ENCODE measurements at places on chromosomes 1 and 21.

DNA sequence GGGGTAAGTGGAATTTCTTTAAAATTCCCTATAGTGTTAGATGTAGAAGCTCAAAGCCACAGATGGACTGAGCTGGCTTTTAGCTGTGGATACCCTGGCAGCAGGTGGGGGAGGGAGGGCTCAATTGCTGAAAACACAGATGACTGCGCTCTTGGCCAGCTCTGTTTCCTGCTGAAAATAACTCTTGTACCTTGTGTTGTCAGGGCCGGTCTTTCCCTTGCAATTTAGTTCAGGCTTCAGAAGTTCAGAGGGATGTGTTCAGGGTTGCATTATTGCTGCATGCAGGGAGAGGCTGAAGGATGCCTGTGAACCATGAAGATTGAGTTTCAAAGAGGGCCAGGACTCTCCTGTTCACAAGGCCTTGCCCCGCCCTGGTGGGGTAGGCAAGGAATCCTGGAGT, 58.1 kb upstream of the GCLM start:
- DNase-seq = no peak

DNA sequence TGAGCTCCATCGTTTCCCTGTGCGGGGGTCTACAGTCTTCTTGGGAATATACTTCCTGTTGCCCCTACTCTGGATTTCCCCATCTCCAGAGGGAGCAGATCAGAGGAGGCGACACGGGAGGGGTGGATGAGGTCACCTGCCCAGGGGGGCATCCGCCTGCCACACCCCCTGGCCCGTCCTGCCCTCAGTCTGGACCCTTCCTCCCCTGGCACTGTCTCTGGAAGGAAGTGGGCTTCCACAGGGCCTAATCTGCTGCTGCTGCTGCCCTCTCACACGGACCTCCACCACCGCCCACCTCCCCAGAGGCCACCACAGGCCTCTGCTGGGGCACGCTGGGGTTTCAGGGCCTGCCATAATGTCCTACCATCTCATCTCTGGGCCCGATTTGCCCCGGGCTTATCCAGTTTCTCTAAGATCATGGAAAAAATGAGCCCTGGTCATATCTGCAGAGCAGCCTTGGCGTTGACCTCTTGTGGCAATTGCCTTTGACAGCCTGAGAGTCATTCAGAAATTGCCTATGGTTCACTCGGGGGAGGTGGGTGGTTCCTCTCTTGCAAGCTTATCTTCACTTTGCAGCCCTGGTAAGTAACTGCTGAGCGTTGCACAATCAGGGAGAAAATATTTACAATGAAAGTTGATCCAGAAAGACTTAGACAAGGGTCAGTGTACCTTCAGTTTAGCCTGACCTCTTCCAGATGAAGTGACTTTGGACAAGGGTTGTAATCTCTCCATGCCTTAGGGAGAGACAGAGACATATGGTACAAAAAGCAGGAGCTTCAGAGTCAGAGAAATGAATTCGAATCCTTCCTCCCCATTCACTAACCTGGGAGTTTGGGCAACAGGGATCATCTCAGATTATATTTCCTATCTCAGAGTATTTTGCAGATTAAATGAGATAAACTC, 252.4 kb downstream of the TOMM20 start:
- no peak for DNase-seq

DNA sequence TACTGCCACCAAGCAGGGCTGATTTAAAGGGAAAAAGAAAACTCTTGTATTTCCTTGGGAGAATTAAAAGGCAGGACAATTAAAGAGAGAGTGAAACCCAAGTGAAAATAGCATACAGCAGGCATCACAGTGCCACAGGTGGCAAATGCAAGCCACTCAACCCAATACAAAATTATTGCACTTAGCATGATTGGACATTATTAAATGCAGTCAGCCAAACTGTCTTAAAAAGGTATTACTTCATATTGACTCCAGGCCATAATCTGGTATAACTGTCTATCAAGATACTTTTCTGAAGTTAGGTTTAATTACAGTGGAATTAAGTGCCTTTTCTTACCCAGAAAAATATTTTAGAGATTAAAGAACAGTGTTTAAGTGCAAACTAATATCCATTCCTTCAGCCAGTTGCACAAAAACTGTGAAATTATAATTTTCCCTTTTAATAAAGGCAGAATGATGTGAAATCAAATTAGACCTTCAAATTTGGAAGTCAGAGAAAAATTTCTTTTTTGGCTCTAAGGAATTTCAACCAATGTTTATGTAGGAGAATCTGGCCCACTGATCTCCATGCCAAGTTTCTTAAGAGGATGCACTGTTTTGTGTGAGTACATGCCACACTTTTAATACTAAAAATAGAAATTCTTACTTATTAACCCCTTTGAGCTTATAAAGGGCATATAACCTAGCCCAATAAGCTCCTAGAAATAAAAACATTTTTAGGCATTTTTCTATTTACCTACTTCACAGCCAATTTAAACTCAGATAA, 15.2 kb downstream of the SLC30A10 start:
- no peak for DNase-seq

DNA sequence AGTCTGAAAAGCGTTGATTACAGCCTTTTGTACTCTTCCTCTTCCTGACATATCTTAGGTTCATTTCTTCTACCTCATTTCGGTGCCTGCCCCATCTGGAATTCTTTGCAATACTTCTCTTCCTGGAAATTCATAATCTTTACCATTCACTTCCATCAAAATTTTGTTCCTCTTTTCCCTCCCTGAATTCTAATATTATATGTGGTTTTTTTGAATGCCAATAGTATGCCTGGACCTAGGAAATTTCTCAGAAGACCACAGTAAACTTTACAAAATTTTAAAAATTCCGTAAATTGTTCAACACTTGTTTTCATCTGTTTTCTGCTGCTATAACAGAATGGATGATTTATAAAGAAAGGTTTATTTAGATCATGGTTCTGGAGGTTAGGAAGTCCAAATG, 76.8 kb downstream of the MAP3K7CL start:
- DNase-seq = no peak

GRCh38 chr1:156929596-156930238, 9.3 kb downstream of the LRRC71 start:
- DNase-seq = no peak

- no peak for DNase-seq
Observed at GRCh38 chr1:167132301-167133010, 38.6 kb downstream of the STYXL2 start.

GRCh38 chr1:170666541-170667254, 2.8 kb downstream of the PRRX1 start:
- no peak for DNase-seq

DNA sequence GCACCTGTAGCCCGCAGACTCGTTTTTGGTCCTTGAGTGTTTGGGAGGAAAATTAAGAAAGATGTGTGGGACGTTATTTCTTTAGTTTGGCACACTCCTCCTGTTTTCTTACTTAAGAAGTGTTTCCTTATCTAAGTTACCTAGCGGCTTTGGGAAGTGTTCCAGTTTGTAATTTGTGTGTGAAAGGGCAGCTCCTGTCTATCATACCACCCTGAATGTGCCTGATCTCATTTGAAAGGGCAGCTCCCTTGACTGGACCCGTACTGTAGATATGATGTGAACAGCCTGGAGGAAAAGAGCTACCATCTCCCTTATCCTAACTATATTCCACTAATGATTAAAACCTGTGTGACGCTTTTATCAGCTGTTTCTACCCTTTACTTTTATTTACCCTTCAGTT, 314.3 kb downstream of the CHRM3 start:
- DNase-seq = no peak

DNA sequence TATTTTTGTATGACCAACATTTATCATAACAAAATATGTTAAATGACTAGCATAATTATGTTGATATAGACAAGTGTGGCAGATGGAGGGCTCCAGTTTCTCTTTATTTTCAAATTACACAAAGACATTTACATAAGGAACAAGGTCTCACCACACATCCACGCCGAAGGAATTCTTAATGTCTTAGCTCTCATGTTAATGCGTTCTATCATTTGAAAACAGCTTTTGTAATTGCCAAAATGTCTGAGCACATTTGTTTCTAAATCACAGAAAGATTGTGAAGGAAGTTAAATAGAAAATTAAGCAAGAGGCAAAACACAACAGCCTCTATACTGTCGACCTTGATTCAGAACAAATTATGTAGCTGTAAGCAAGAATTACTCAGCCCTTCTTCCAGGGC, 223.0 kb upstream of the NR5A2 start:
- no peak for DNase-seq

- no peak for DNase-seq
Observed at GRCh38 chr1:242673652-242674051, 149.2 kb upstream of the PLD5 start.

DNA sequence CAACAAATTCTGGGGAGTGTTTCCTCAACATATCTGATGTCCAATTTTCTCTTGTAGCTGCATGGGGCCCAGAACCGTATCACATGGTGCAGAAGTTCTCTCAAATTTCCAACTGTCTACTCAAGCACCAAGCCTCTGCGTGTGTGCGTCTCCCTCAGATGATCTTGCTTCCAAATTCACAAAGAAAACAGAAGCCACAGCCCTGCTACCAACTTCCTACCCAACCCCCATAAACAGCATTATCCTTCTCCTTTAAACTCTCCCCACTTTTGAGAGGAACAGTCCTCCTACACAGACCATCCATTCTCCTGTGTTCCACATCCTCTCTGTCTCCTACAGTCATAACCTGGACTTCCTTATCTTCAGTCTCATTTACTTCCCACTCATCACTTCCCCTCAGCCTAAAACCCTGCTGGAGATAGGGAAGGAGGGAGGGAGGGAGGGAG, 354.1 kb downstream of the SMYD3 start:
- DNase-seq = no peak

DNA sequence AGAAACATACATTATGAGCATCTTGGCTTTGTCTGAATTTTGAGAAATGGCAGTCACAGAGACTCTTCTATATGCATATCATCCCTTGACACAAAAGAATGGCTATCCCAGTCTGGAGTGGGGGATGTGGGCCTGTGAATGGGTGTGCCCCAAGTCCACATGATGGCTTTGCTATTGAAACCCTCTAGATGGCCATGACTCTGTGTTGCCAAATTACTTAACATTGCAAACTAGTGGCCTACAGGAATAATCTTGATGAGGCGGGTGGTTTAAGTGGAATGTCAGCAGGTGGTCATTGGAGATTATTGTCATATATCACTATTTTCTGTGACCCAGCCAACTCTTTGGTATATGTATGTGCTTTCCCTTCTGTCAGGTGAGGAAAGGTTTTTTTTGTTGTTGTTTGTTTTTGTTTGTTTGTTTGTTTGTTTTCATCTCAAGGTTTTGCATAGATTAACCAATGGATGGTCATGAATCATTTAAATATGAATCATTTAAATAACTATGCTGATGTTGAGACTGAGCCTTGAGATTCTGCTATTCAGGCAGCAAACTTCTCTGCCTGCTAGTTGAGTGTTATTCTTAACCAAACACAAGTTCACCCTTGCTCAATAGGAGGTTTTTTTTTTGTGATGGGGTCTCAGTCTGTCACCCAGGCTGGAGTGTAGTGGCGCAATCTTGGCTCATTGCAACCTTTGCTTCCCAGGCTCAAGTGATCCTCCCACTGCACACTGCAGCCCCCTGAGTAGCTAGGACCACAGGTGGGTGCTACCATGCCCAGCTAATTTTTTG, 103.0 kb downstream of the NOS1AP start:
- no peak for DNase-seq

DNA sequence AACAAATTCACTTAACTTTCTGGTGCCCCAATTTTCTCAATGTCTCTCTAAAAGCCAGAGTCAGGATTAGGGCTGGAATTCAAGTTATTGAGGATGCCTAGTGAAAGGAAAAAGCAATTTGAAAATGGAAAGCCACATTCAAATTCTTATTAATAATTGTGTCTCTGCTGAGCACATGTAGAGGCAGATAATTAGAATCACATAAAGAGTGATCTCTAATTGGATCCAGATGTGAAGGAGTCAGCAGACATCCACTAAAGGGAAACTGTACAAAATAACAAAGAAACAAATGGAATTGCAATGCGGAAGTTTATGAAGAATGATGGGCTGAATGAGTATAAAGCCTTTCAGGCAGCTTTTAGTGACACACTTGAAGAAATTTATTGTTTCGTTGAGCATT, 482.6 kb downstream of the TTLL7 start:
- DNase-seq = peak; percentile 89

- no peak for DNase-seq
Observed at GRCh38 chr21:32666258-32666657, 54.1 kb upstream of the CFAP298 start.

- no peak for DNase-seq
Observed at GRCh38 chr1:202279806-202280205, 61.9 kb downstream of the UBE2T start.

DNA sequence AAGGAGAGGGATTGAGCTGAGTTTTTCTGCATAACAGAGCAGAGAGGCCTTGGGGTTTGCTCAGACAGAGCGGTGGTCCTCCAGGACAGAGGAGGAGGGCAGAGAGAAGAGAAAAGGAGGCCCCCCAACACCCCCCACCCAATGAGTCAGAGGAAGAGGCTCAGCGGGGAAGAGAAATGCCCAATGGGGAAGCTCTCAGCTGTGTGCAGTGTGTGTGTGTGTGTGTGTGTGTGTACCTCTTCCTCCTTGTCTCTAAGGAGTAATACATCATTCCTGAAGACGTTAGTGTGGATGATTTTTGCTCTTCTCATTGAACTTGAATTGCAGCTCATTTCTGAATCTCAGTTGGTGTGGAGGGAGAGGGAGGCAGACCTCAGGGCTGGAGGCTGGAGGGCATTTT, 8.7 kb downstream of the TMPRSS3 start:
- DNase-seq = no peak

DNA sequence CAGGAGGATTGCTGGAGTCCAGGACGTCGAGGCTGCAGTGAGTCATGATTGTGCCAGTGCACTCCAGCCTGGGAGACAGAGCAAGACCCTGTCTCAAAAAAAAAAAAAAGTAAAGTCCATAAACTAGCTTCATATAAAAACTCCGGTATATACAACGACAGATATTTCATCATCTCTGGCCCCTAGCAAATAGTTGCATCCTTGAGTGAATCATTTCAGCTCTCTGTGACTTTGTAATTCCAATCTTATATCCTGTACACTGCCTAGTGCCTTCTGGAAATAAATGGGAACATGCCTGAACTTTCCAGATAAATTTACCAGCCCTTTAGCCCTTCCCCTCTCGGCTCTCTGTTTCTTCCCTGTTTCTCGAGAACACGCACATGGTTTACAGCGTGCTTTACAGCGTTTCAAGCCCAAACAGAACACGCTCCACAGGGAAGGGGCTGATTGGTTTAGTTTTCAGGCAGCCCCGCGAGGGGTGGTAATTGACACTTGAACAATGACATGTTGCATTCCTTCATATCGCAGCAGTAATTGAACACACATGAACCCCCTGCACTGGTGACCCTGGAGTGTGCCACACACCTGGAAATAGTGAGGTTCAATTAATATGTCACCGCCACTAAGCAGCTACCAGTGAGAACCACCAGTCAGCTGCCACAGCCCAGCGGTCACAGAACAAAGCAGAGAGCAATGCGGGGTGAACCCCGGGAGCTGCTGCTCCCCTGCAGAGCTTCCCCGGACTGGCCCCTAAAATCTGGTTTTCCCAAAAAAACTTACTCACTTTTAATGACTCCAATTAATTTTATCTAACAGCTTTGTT, 35.7 kb upstream of the SIM2 start:
- DNase-seq = peak; percentile 24
